ENCODE measurements at places on chromosomes 3 and 15.

DNA sequence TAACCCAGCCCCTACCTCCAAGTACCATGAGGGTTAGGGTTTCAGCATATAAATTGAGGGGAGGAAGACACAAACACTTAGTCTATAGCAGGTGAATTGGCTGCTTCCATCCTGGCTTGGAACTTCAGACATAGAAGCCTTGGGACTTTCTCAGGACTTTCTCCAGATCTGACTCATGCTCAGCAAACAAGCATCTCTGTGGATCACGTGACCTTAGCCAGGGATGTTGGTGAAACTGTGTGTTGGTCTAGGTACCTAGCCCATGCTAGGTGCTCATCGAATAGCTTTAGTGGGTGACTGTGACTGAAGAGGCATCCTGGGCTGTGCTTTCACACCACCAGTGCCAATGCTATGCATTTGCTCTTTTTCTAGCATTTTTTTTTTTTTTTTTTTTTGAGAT lies 58.9 kb downstream of the CD47 start:
- no peak for DNase-seq

GRCh38 chr15:27459836-27460235 lies 488.9 kb downstream of the GABRG3 start:
- DNase-seq, result no peak

- no peak for DNase-seq
These were observed 26.7 kb upstream of the SLC41A3 start for GRCh38 chr3:126110431-126111125.

GRCh38 chr15:41789236-41789635 lies 15.0 kb downstream of the MAPKBP1 start:
- peak; percentile 84 for DNase-seq

Data from hematopoietic multipotent progenitor cell treated with erythropoietin and hydrocortisone succinate and interleukin-3 and kit ligand, for 6 days (in vitro differentiated cells).